Sigmoid colon (tissue), 7 donors: ENCODE measurements at places on chromosomes 6 and 20. TPM values are rescaled to one million over a fixed set of nuclear protein-coding genes. Genes with fewer than 3 reads are reported as not detected.
A peak's percentile ranks its signal among the peaks of the same experiment; 100 is the strongest.

RNF144B gene
- 1.2 TPM for polyA plus RNA-seq

DPM1 gene
- 60.4 TPM for polyA plus RNA-seq

NKX2-4 gene
- polyA plus RNA-seq, result not detected

CLPSL1 gene
- polyA plus RNA-seq, result not detected

SLC2A4RG gene
- polyA plus RNA-seq, result 19.7 TPM

PKIB gene
- polyA plus RNA-seq, result 279 TPM

RFX6 gene
- 0.46 TPM for polyA plus RNA-seq

SIM1 gene
- polyA plus RNA-seq, result not detected

DNA sequence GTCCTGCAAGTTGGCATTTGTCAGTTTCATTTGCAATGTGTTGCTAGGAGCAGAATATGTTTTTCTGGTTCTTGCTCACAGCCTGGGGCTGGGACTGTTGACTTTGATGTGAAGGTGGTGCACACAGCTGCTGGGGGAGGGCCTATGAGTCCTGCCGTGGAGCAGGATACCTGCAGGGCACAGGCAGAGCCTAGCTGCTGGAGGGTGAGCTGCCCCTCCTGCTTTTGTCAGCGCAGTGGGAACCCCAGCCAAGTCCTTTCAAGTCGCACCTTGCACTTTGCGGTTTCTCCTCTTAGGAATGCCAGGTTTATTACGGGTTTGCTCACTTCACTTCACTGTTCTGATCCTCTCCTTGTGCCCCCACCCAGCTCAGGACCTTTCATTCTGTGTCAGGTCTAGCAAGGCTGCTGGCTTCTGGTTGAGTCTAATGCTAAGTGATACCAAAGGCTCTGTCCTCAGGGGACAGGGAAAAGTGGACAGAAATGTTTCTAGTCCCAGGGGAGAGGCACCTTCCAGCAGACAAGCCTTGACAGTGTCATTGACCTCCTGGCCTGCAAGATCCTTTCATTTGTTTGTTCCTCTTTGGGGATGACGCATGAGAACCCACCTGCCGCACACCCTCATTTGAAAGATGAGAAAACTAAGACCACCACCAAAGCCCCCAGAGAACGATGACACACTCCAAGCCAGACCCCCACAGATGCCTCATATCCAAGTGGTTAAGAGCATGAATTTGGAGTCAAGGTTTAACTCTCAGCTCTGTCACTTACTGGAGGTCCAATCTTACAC, 2.7 kb upstream of the SPO11 start:
- H3K36me3 ChIP-seq, result no peaks in the 10 kb centered on the region
- H3K4me3 ChIP-seq, result no peak overlapping the region
- no peaks in the 10 kb centered on the region for H3K27me3 ChIP-seq
- DNase-seq, result no peak

DNA sequence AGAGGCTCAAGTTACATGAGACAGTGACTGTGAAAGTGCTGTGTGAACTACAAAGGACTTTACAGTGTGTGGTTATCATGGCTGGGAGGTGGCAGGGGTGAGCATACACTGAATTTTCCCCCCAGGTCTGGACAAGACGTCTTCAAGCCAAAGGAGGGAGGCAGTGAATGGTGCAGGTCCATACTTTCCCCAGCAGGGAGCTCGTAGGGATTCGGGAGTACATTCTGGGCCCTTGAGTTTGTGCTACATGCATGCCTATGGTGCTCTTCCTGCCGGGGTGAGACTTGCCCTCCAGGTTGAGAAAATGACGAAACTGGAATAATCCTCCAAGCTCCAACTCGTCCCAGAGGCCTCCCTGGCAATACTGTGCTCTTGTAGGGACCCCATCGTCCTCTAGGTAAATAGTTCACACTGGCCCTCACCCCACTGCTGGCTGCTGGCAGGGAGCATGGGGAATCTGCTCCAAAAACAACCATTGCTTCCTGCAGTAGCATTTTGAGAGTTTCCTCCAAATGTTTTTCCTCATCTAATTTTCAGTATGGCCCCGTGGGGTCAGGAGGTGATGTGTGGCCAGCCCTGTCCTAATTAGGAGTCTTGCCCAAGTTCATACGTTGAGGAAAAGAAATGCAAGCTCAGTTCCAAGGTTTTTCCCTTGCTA, 57.6 kb downstream of the ZNF831 start:
- H3K27me3 ChIP-seq, result peaks cover 4% of the 10 kb centered on the region
- peaks cover 18% of the 10 kb centered on the region for H3K4me1 ChIP-seq
- DNase-seq, result no peak
- no peak overlapping the region for H3K27ac ChIP-seq
- no peaks in the 10 kb centered on the region for H3K36me3 ChIP-seq

DNA sequence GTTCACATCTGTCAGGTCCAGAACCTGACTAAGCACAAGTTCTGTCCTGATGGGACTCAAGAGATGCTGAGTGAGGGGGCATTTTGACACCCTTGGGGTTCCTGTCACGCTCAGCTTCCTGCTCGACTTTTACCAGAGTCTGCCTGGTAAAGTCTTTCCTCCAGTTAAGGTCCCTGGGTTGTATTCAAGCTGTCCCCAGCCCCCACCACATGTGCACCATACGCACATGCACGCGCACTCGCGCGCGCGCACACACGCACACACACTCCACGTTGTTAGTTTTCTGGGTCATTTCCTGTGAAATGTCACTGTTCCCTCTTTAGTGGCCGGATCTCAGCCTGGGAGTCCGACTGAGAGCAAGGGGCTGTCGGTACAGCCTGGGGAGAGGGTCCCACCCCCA, 166.1 kb downstream of the GMPR start:
- no peaks in the 10 kb centered on the region for H3K36me3 ChIP-seq
- H3K4me1 ChIP-seq, result peaks cover 79% of the 10 kb centered on the region
- no peaks in the 10 kb centered on the region for H3K27me3 ChIP-seq

DNA sequence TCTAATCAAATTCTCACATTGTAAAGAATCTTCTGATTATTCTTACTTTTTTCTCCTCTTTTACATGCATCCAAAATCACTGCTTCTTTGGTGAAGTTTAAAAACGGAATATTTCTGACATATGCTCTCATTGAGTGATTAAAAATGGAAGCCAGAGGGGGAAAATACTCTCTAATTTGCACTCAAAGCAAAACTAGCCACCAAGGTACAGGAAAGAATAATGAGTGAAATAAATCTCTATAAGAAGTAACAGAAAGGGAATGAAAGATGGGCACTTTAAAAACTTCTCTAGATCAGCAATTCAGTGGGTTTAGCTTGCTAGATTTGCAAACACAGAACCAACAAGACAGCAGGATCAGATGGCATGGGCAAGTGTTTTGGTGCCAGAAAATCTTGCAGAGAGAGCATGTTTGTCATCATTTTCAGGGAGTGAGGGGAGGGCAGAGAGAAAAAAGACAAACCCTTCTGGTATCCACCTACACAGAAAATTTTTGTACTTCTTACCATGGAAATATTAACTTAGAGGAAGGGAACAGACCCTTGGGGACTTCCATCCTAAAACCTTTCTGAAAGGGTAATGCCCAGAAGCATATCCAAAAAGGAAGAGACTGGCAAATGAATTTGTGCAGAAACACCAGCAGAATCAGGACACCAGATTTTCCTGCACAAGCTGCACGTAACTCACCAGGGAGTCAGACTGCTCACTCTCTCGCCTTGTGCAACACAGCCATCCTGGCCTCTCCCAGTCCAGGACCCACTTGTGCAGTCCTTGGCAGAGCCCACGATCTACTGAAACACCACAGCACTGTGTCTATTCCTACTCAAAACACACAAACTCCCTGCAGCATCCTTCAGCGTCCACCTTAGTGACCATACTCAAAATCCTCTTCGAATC, 270.2 kb upstream of the PRDM1 start:
- H3K4me1 ChIP-seq, result no peaks in the 10 kb centered on the region
- no peak overlapping the region for H3K4me3 ChIP-seq
- no peak overlapping the region for H3K27ac ChIP-seq
- no peaks in the 10 kb centered on the region for H3K36me3 ChIP-seq
- DNase-seq, result no peak

DNA sequence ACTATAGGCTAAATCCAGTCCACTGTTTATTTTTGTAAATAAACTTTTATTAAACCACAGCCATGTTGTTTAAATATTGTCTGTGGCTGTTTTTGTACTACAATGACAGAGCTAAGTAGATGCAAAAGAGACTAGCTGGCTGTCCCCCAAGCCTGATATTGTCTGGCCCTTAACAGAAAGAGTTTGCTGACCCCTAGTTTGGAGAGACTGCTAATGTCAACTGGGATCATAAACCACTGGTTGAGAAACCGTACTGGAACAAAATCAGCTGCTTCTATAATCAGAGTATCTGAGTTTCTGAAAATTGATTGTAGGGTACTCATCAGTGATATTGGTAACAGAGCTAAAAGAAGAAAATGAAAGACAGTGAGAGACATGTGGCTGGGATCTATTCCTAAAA, 102.6 kb upstream of the FAM184A start:
- H3K4me3 ChIP-seq, result no peak overlapping the region
- H3K27ac ChIP-seq, result no peak overlapping the region
- no peaks in the 10 kb centered on the region for H3K4me1 ChIP-seq
- no peaks in the 10 kb centered on the region for H3K27me3 ChIP-seq
- no peak for DNase-seq
- peaks cover 7% of the 10 kb centered on the region for H3K36me3 ChIP-seq

DNA sequence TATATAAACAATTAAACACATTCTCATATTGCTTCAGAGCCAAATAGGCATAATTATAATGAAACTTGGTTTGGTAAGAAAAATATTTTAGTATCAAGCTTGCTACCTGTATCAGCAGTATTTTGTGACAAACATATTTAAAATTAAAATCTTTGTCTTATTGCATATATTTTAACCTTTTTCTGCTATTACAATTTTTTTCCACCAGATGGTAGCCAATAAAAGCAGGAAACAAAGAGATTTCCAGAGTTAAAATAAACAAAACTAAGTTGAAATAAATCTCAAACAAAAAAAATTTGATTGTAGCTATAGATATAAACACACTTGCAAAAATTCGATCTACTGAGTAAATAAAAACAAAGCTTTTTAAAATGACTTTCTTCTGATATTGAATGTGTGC, 491.3 kb upstream of the GJE1 start:
- H3K27me3 ChIP-seq, result no peaks in the 10 kb centered on the region
- H3K36me3 ChIP-seq, result no peaks in the 10 kb centered on the region

- H3K4me3 ChIP-seq, result peak overlapping the region; percentile 80
- DNase-seq, result no peak
- H3K36me3 ChIP-seq, result no peaks in the 10 kb centered on the region
- H3K4me1 ChIP-seq, result peaks cover 26% of the 10 kb centered on the region
These were observed 381 bp upstream of the BICRAL start for GRCh38 chr6:42781546-42781795.
